Breast epithelium (tissue), 4 donors: ENCODE measurements at places on chromosomes 5 and 9. TPM values are rescaled to one million over a fixed set of nuclear protein-coding genes. Genes with fewer than 3 reads are reported as not detected.

The TJP2 gene
- 125 TPM for total RNA-seq

The HSD17B3 gene
- not detected for total RNA-seq

The HBEGF gene
- total RNA-seq: 4.3 TPM

The ZNF618 gene
- 4.6 TPM for total RNA-seq

The SCGB3A2 gene
- not detected for total RNA-seq

The GALNT12 gene
- 3.9 TPM for total RNA-seq

GRCh38 chr5:72746736-72747135, 69.7 kb upstream of the TNPO1 start:
- no peaks in the 10 kb centered on the region for H3K36me3 ChIP-seq
- no peak for DNase-seq
- no peak overlapping the region for H3K4me3 ChIP-seq
- H3K4me1 ChIP-seq: no peaks in the 10 kb centered on the region
- H3K27ac ChIP-seq: no peak overlapping the region
- H3K27me3 ChIP-seq: no peaks in the 10 kb centered on the region

GRCh38 chr5:683551-684481, 9.3 kb downstream of the TPPP start:
- H3K4me1 ChIP-seq: no peaks in the 10 kb centered on the region
- DNase-seq: no peak
- no peaks in the 10 kb centered on the region for H3K27me3 ChIP-seq
- H3K4me3 ChIP-seq: no peak overlapping the region
- H3K36me3 ChIP-seq: no peaks in the 10 kb centered on the region
- H3K27ac ChIP-seq: no peak overlapping the region

GRCh38 chr5:178849316-178849715, 10.4 kb upstream of the ZNF354B start:
- DNase-seq: no peak
- H3K27me3 ChIP-seq: no peaks in the 10 kb centered on the region
- no peaks in the 10 kb centered on the region for H3K36me3 ChIP-seq
- no peaks in the 10 kb centered on the region for H3K4me1 ChIP-seq
- H3K27ac ChIP-seq: no peak overlapping the region

GRCh38 chr9:14686168-14686567, 7.1 kb downstream of the ZDHHC21 start:
- DNase-seq: no peak
- no peak overlapping the region for H3K27ac ChIP-seq
- H3K27me3 ChIP-seq: no peaks in the 10 kb centered on the region
- no peaks in the 10 kb centered on the region for H3K4me1 ChIP-seq
- no peak overlapping the region for H3K4me3 ChIP-seq

- no peak overlapping the region for H3K4me3 ChIP-seq
- no peak for DNase-seq
- H3K27ac ChIP-seq: no peak overlapping the region
Measured at GRCh38 chr9:130482463-130482862, 37.7 kb downstream of the ASS1 start.

GRCh38 chr9:120778758-120779157, 14.5 kb downstream of the FBXW2 start:
- H3K36me3 ChIP-seq: peaks cover 4% of the 10 kb centered on the region
- no peak overlapping the region for H3K27ac ChIP-seq
- H3K27me3 ChIP-seq: no peaks in the 10 kb centered on the region
- no peak for DNase-seq

DNA sequence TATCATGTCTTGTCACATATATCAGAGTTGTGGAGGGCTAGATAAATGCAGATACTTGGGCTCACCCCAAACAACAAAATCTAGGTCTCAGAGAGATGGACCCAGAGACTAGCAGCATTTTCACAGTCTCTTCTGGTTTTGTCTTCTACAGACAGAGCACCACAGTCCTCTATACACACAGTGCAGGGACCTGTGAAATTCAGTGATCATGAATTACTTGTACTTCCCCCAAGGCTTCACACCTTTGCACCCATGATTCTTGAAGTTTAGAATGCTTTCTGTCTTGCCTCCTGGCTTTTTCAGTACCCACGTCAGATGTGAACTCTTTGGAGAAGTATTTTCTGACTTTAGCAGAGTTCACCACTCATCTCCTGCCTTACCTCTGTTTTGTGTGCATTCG, 371.5 kb upstream of the PRR16 start:
- no peak overlapping the region for H3K27ac ChIP-seq
- H3K36me3 ChIP-seq: no peaks in the 10 kb centered on the region
- H3K4me3 ChIP-seq: no peak overlapping the region
- H3K27me3 ChIP-seq: no peaks in the 10 kb centered on the region
- no peak for DNase-seq

- no peaks in the 10 kb centered on the region for H3K27me3 ChIP-seq
- no peak overlapping the region for H3K27ac ChIP-seq
- H3K4me3 ChIP-seq: no peak overlapping the region
- H3K4me1 ChIP-seq: no peaks in the 10 kb centered on the region
Measured at GRCh38 chr9:106528158-106528557, 334.8 kb upstream of the ZNF462 start.

GRCh38 chr9:127291246-127291778, 26.7 kb downstream of the GARNL3 start:
- H3K4me1 ChIP-seq: peaks cover under 1% of the 10 kb centered on the region
- H3K27me3 ChIP-seq: no peaks in the 10 kb centered on the region
- H3K4me3 ChIP-seq: no peak overlapping the region

DNA sequence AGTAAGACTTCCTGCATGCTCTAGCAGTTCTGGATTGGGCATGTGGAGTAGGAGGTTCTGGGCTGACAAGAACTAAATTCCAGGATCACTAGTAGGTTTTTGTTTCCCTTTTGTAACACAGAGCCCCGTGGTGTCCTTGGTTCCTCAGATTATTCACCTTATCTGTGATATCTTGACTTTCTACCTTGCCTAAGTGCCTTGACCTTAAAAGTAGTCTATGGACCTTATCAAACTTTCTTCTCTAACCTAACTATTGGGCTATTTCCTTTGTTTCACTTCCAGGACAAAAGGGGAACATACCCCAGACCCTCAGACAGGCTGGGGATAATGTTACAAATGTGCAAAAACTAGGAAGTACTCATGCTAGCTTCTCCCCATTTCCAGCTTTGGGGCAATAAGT, 595.3 kb downstream of the PSAT1 start:
- DNase-seq: no peak
- no peak overlapping the region for H3K27ac ChIP-seq
- no peaks in the 10 kb centered on the region for H3K4me1 ChIP-seq
- no peak overlapping the region for H3K4me3 ChIP-seq

DNA sequence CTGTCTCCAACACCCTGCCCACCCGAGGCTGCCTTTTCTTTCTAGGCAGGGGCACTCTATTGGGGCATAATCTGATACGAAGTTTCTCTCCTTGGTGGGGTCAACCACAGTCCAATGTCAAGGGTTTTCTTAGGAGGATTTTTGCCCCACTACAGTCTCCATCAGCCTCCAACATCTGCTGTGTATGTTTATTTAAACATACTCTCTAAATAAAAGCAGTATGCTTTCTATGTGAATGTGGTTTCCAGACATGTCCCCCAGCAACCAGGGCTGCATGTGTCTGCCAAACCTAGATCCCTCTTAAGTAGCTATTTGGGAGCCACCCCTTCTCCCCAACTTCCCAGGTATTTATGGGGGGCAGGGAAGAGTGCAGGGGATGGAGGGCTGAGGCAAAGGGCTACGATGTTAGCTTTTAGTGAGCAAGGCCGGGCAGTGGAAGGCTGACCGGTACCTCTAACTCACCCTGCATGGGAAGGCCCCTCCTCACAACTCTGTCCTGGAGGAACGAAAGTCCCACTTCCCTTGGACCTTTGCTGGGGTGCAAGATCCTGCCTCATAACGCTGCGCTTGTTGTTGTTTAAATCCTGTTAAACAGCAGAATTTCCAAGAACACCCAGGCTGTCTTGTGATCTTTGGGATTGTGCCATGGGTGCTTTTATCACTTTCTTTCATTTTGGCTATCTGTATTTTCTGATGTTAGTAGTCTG, 75.4 kb downstream of the NREP start:
- no peak for DNase-seq
- H3K27ac ChIP-seq: peak overlapping the region; percentile 63
- H3K4me1 ChIP-seq: peaks cover 11% of the 10 kb centered on the region
- H3K36me3 ChIP-seq: no peaks in the 10 kb centered on the region

- no peaks in the 10 kb centered on the region for H3K27me3 ChIP-seq
- no peak overlapping the region for H3K4me3 ChIP-seq
- no peaks in the 10 kb centered on the region for H3K4me1 ChIP-seq
- no peaks in the 10 kb centered on the region for H3K36me3 ChIP-seq
Measured at GRCh38 chr5:83374547-83374946, 97.0 kb upstream of the VCAN start.

- H3K36me3 ChIP-seq: no peaks in the 10 kb centered on the region
- no peak for DNase-seq
- no peak overlapping the region for H3K27ac ChIP-seq
- no peak overlapping the region for H3K4me3 ChIP-seq
Measured at GRCh38 chr5:113804264-113804663, 290.8 kb downstream of the YTHDC2 start.

GRCh38 chr5:135218486-135218755, 180.6 kb downstream of the MACROH2A1 start:
- no peak overlapping the region for H3K27ac ChIP-seq
- no peak overlapping the region for H3K4me3 ChIP-seq
- no peaks in the 10 kb centered on the region for H3K4me1 ChIP-seq
- DNase-seq: no peak
- no peaks in the 10 kb centered on the region for H3K36me3 ChIP-seq

DNA sequence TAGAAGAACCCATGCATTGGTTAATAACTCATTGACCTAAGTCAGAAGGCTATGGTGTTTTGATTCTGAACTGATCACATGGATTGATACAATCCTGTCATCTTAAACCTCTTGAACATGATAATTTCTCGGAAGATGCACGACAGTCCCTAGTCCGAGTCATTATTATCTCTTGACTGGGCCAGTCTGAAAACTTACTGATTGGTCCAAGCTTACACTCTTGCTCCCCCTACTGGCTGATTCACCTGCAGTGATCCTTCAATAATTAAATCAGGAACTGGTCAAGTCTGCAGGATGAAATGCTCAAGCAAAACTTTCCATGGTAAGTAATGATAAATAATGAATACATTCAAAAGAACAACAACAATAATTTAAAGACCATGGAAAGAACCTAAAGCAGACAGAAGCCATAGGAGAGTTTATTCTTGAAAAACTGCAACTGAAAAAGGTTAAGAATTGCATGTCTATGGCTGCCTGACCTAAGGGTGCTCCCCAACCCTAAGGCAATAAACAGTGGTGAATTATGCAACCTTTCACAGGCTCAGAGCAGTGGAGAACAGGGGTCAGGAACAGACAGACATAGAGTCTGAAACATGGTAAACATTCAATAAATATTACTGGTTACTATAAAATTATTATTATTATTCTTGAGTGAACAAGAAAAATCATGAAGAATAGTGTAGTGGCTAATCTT, 79.3 kb downstream of the BRINP1 start:
- no peaks in the 10 kb centered on the region for H3K27me3 ChIP-seq
- DNase-seq: no peak
- H3K4me3 ChIP-seq: no peak overlapping the region

DNA sequence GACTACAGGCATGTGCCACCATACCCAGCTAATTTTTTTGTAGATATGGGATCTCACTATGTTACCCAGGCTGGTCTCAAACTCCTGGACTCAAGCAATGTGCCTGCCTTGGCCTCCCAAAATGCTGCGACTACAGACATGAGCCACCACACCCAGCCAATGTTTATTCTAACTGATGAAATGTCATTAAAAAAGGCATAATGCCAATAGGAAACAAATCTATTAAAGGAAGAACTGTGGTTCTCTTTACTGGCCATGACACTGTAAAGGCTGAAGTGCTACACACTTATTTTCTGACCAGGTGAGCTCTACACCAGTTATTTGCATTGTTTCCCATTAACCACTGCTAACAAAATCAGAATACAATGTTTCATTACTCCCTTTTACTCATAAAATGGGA, 106.0 kb downstream of the STRBP start:
- no peaks in the 10 kb centered on the region for H3K27me3 ChIP-seq
- H3K27ac ChIP-seq: no peak overlapping the region
- no peaks in the 10 kb centered on the region for H3K36me3 ChIP-seq
- H3K4me1 ChIP-seq: no peaks in the 10 kb centered on the region
- no peak for DNase-seq
- no peak overlapping the region for H3K4me3 ChIP-seq

DNA sequence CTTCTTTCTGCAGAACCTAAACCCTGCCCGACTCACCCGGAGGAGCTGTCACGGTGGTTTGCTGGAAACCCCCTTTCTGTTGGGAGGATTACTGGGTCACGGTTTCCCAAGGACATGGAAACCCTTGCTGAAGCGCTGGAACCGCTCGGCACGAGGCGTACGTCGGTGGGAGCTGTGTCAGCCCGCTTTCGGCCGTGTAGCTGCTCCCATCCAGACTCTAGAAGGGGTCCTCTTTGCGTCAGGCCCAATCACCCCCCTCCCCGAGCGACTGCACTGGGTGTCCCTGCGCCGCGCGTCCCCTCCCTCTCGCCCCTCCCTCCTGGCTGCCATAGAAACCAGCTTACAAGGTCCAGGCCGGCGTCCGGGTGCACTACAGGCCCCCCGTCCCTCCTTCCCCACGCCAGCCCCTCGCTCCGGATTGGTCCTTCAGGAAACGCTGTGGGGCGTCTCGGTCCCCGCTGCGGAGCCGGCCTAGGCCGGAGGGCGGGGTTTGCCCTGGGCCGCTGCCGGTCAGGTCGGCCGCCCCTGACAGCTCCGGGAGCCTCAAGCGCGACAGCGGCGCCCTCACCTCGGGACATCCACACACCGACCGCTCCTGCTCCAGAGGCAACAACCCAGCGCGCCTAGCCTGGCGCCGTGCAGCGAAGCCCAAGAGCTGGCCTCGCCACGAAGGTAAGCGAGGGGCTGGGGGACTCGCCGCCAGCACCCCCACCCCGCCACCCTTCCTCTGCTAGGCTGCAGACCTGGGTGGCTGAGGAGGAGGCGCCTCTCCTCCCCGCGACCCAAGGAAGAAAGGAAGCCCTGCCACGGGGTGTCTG, at the start of gene NIM1K:
Gene NIM1K (plus strand): TSS at position 486 of the 818 bp plus-strand sequence. CDS start 53,551 bp downstream, outside the sequence.
- peak within 1 kb of the TSS; percentile 64 for H3K4me3 ChIP-seq
- H3K4me1 ChIP-seq: no peaks in the 10 kb centered on the region
- no peaks in the 10 kb centered on the region for H3K27me3 ChIP-seq

- no peaks in the 10 kb centered on the region for H3K36me3 ChIP-seq
- peak overlapping the region; percentile 91 for H3K27ac ChIP-seq
- peak; percentile 79 for DNase-seq
- no peaks in the 10 kb centered on the region for H3K27me3 ChIP-seq
- peaks cover under 1% of the 10 kb centered on the region for H3K4me1 ChIP-seq
Measured at GRCh38 chr5:170307575-170308465, 10.2 kb upstream of the LCP2 start.
